ENCODE measurements at places on chromosomes 12 and 14.

GRCh38 chr12:31325877-31326631 is at the start of gene SINHCAF:
Gene SINHCAF (minus strand): TSS chr12:31326150. CDS start chr12:31298204, 27,946 bp downstream.
- DNase-seq: peak; percentile 98

DNA sequence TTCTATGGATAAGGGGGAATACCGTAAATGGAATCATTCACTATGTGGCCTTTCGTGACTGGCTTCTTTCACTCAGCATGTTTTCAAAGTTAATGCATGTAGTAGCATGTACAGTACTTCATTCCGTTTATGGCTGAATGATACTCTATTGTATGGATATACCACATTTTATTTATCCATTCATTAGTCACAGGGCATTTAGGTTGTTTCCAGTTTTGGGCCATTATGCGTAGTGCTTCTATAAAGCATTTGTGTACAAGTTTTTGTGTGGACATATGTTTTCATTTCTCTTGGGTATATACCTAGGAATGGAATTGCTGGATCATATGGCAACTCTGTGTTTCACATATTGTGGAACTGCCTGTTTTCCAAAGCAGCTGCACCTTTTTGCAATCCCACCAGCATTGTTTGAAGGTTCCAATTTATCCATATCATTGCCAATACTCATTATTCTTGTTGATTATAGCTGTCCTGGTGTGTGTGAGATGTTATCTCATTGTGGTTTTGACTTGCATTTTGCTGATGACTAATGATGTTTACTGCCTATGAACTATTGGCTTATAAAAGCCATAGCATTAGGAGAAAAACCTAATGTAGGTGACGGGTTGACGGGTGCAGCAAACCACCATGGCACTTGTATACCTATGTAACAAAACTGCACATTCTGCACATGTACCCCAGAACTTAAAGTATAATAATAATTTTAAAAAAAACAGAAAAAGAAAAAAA is 45.5 kb downstream of the ATF7IP start:
- no peak for DNase-seq

- DNase-seq: no peak
Observed at GRCh38 chr12:26704214-26704613, 128.8 kb downstream of the ITPR2 start.

DNA sequence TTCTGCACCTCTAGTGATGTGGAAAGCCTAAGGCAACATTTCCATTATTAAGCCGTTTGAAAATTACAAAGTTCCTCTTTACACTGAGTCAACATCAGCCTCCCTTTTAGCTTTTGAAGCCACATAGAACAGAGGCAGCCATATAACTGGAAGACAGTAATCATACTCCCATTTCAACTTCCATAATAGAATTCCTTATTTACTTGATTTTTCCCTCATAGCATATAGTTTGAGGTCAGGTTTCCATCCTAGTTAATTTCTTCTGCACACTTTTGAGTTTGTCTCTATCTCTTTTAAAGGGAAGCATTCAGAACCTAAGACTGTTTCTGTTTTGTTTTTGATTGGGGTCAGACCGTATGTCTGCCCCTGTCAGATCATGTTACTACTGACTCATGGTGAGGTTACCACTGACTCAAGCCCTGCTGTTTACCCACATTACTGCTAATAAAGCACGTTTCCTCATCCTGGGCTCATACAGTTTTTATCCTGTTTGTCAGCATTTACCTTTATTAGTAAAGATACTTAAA is 161.0 kb downstream of the SLC38A4 start:
- DNase-seq: no peak
